ENCODE measurements at places on chromosomes 16 and 17.
A peak's percentile ranks its signal among the peaks of the same experiment; 100 is the strongest.

DNA sequence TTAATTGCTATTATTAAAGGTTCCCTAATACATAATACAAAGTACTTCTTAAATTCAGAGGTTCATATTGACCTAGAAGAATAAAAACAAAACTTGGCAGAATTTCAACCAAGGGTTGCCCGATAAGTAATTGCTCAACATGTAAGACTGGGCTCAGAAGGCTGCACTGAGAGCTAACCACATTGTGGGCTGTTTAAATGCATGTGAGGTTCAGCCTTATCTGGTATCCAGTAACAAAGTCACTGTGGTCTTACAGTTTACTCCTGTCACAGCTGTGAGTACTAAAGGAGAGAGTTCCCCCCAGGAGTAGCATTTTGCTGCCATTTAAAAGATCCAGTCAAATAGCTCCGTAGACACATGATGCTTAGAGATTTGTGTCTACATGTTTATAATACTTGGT lies 1.6 kb upstream of the DHRS11 start:
- peak; percentile 63 for DNase-seq

DNA sequence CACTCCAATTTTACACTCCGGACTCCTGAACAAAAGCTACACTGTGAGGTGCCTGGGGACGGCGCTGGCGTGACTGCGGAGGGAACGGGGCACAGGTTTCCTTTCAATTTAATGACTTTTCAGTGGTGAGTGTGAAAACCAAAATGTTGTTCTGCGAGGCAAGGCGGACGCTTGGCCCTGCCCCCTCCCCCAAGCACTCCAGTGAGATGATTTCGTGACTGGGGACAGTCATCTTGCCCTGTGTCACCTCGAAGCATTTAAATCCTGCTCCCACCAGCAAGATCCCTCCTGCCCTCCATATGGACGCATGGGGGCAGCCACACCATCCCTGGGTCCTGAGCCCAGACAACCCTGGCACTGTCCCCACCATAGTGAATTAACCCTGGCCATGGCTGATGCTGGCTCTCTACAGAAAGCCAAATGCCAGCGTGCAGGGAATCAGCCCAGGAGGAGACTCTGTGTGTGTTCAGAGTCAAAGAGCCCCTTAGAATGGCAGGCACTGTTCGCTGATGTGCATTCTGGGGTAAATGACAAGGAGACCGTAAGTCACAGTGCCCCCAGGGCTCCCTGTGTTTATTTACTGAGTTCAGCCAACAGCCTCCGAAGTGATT lies 41.0 kb downstream of the C16orf95 start:
- no peak for DNase-seq

GRCh38 chr17:45380991-45381390 lies 51.7 kb downstream of the ARHGAP27 start:
- DNase-seq, result no peak

- DNase-seq, result no peak
Observed at GRCh38 chr17:18315562-18315922, 449 bp downstream of the SMCR8 start.

DNA sequence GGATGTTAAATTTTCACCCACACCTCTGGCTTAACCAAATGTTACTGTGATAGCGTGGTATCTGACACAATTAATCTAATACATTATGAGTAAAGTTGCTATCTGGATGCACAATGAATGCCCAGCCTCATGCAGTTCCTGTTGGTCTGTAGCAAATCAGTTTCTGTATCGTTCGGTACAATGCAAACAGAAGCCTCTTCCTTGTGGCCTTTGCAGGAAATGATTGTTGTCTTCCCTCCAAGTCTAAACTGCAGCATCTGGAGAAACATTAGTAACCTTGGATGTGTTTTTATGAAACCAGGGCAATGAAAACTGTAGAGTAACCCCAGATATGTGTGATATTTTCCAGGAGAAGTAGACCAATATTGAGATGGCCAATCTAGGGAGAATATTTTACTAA lies 46.8 kb downstream of the CYB561 start:
- no peak for DNase-seq

- no peak for DNase-seq
Observed at GRCh38 chr17:32266389-32267301, 1.0 kb downstream of the RHBDL3 start.

DNA sequence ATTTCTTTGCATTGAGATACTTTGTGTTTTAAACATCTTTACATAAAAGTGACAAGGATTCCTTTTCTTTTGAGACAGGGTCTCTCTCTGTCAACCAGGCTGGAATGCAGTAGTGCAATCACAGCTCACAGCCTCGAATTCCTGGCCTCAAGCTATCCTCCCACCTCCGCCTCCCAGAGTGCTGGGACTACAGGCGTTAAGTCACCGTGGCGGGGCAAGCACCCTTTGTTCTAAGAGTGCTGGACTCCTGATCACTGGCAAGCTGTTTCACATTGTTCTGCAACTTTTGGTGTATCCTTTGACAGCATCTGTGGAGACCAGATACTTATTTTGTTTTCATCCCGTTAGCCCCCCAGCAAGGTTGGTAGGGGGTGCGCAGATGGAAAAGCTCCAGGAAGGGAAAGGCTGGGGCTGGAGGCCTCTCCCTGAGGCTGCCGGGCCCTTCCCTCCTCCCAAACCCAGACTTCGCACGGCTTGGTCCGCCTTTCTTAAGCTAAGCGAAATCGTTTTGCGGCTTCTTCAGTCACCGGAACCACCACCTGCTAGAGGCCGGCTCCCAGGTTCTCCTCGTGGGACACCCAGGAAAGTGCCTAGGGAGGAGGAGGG lies 1.1 kb downstream of the ST6GALNAC2 start:
- no peak for DNase-seq

GRCh38 chr17:55056526-55056925 lies 88.0 kb downstream of the STXBP4 start:
- no peak for DNase-seq

GRCh38 chr17:77214743-77215142 lies 74.0 kb downstream of the SEC14L1 start:
- peak; percentile 35 for DNase-seq

GRCh38 chr16:6193718-6194117 lies 1096.1 kb upstream of the EEF2KMT start:
- peak; percentile 6 for DNase-seq

GRCh38 chr16:58346831-58347371 lies 45.4 kb upstream of the GINS3 start:
- no peak for DNase-seq

DNA sequence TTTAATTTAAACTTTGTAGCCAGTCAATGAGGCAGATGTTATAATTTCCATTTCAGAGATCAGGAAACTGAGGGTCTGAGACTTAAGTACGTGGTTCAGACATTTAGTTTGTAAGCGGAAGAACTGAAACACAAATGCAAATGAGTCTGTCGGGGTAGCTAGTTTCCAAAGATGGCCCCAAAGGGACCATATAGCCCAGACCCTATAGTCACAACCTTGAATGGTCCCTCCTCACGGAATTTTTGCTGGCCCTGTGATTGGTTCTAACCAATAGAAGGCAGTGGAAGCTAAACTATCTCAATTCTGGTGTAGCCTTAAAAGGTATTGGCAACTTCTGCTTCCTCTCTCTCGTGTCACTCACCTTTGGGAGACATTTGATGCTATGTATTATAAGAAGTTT lies 7.5 kb upstream of the BCO1 start:
- no peak for DNase-seq

GRCh38 chr16:5905935-5906334 lies 808.3 kb upstream of the EEF2KMT start:
- DNase-seq, result no peak

- DNase-seq, result no peak
Observed at GRCh38 chr17:67491009-67491680, 114.1 kb downstream of the PITPNC1 start.

- DNase-seq, result no peak
Observed at GRCh38 chr16:12341966-12342365, 365.4 kb downstream of the SNX29 start.

DNA sequence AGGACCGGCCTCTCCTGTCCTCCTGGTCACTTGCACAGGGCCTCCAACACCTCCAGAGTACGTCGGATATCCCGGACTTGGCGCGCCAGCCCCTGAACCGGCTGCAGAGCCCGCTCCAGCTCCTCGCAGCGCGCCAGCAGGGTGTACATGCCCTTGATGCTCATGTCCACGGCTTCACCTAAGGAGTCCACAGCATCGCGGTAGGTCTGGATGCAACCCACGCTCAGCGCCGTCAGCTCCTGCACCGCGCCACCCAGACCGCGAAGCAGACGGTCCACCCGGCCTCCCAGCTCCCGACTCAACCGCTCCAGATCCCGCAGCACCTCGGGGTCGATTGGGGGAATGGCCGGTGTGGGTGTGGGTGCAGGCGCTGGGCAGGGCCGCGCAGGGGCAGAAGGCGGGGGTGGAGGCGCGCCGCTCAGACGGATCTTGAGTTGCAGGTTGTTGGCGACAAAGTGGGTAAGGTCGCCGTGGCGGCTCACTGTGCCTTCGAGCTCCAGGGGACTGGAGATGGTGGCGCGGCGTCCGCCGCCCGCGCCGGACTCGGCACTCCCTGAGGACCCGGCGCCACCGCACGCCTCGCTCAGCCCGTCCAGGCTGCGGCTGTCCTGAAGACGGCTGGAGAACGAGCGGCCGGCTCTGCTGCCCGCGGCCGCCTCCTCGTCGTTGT lies 804 bp downstream of the BORCS6 start:
- no peak for DNase-seq

DNA sequence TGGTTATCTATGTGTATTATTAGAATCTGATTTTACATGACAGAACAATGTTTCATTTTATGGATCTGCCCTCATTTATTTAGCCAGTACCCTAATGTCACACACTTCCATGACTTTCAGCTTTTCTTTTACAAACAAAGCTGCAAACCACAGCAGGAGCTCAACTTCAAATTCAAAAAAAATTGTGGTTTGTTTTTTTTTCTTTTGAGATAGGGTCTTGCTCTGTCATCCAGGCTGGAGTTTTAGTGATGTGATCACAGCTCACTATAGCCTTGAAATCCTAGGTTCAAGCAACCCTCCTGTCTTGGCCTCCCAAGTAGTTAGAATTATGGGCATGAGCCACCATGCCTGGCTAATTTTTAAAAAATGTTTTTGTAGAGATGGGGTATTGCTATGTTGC lies 8.2 kb upstream of the MPRIP start:
- no peak for DNase-seq

DNA sequence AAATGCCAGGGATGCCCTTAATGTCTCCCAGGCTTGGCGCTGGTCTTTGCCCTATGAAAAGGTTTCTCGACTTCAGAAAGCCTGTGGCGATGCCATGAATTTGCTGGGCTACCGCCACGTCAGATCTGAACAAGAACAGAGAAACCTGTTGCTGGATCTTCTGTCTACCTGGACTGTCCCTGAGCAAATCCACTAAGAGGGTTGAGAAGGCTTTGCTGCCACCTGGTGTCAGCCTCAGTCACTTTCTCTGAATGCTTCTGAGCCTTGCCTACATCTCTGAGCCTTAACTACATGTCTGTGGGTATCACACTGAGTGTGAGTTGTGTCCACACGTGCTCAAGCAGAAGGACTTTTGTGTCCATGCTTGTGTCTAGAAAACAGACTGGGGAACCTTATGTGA lies 11.4 kb downstream of the CHST4 start:
- DNase-seq, result peak; percentile 55

DNA sequence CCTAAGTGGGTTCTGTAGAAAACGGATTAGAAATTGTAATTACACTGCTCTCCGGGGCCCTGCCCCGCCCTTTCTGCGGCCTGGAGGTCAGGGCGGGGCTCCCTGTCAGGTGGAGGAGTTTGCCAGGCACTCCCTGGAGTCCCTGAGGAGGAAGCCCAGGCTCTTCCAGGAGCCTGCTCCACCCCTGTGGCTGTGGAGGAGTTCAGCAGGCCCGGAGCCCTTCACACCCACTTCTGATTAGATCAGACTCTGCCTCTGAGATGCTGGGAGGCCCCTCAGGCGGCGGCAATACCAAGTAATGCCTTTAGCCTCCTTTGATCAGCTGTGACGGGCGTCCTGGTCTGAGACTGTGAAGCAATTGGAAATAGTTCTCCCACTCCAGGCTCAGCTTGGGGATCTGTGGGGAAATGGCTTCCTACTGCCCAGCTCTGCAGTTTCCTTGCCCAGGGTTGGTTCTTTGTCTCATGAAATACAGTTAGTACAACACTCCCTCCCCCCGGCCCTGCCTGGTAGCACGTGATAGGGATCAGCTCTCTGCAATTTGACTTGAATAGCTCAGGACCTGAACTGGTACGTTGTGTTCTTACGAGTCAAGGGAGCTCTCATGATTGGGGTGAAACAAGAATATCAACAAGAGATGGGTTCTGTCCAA lies 22.3 kb downstream of the BAIAP2 start:
- peak; percentile 90 for DNase-seq

GRCh38 chr16:1614456-1615102 lies 2.4 kb downstream of the CRAMP1 start:
- peak; percentile 50 for DNase-seq

DNA sequence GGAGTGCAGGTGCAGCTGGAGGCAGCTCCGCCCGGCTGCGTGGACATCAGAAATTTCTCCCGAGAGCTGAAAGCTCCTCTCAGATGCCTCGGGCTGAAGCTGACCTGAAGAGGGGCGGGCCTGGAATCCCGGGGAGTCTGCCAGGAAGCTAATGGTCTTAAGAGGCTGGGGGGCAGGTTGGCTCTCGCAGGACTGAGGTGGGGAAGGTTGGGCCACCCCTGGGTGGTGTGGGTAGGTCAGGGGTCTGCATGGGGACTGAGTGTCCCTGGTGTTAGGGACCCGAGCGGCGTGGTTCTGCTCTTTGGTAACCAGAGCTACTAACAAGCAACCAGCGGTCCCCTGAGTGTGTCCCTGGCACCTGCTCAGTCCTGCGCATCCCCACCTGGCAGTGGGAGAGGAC lies 3.5 kb downstream of the CHMP6 start:
- no peak for DNase-seq

DNA sequence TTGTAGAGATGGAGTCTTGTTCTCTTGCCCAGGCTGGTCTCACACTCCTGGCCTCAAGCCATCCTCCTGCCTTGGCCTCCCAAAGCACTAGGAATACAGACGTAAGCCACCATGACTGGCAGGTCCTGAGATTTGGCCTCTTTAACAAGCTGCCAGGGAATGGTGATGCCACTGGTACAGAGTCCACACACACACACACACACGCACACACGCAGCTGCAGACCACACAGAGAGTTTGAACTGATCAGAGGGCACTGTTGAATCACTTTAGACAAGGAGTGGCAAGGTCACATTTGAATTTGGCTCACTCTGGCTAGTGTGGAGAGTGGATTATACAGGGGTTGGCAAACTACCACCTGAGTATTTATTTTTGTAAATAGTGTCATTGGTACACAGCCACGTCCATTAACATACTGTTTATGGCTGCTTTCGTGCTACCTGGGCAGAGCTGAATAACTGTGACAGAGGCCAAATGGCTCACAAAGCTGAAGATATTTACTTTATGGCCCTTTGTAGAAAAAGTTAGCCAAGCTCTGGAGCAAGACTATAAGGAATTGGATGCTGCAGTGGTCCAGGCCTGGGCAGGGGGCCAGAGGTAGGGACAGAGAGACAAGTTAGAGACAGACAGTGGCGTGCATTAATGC lies 9.9 kb downstream of the ITPRIPL2 start:
- DNase-seq, result no peak

GRCh38 chr16:89052191-89052889 lies 41.3 kb upstream of the ACSF3 start:
- DNase-seq, result no peak

GRCh38 chr17:13874817-13875216 lies 194.5 kb upstream of the COX10 start:
- DNase-seq, result no peak

- no peak for DNase-seq
Observed at GRCh38 chr16:50697421-50697715, 4.0 kb downstream of the NOD2 start.
